Stimulated activated CD4-positive, alpha-beta T cell treated with anti-CD3 and anti-CD28 coated beads, Interleukin-2, amount 100 ng/mL, for 48 hours (primary cell): ENCODE measurements at places on chromosomes 6 and 20.

DNA sequence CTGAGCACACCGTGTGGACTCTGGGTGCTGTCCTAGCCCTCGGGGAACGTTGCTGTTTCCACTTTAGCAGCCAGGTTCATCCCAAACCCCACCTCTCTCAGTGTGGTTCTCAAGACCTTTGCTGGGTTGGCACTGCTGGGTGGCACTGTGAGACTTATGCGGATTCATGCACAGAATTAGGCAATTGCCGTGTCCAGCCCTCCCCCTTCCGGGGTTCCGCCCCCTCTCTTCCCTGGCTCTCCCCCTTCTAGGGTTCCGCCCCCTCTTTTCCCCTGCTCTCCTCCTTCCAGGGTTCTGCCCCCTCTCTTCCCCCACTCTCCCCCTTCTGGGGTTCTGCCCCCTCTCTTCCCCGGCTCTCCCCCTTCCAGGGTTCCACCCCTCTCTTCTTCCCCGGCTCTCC, 39.8 kb upstream of the SLCO4A1 start:
- no peak for DNase-seq

GRCh38 chr6:88519301-88520016, 353.3 kb upstream of the CNR1 start:
- no peak for DNase-seq

GRCh38 chr20:19888269-19888671, 128.9 kb upstream of the NAA20 start:
- DNase-seq = no peak

DNA sequence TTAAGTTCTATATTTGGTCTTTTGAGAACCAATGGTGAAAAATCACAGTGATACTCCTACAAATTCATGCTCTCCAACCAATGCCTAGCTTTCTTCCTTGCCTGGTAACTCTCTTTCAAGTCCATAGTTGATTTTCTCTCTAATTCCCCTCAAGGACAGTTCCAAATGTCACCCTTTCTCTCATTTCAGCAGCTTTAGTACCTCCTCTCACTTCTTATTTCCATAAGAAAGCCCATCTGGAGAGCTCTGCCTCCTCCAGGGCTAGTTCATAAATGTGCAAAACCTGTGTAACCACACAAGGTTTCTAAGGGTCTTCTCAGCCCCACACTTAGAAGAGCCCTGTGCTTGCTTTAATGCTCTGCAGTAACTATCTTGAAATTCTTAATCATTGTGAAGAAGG, 155.4 kb upstream of the PLCB4 start:
- DNase-seq = no peak

DNA sequence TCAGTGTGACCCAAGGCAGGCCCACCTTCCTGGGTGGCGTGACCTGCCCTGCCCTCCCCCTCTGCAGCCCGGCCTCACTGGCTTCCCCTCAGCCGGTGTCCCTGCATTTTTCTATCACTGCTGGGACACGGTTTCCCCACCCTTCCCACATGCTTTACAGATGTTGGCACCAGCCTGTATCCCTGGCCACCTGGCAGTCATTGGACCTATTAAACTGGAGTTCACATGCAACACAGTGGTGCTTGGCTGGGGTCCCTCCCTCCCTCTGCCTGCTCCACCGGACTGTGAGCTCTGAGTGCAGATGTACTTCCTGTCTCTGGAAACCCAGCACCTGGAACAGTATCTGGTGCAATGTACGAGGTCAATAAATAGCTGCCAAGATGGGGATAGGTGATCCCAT, 25.5 kb upstream of the STX16 start:
- no peak for DNase-seq

DNA sequence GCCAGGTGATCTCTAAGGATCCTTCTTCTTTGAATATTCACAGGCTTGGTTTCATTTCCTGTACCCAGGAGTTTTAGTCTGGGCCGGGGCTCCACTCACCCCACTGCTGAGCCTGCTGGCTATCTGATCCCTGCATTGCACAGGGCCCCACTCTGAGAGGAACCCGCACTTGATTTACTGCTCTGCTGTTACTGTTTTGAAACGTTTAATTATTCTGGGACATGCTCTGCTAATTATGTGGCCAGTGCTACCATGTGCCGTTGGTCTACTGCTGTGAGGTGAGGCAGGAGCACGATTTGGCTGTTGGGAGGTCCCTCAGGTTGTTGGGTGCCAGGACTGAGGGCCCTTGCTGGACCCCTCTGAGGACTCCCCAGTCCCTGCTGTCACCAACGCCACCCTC, 108.7 kb upstream of the SIRPA start:
- DNase-seq = no peak

DNA sequence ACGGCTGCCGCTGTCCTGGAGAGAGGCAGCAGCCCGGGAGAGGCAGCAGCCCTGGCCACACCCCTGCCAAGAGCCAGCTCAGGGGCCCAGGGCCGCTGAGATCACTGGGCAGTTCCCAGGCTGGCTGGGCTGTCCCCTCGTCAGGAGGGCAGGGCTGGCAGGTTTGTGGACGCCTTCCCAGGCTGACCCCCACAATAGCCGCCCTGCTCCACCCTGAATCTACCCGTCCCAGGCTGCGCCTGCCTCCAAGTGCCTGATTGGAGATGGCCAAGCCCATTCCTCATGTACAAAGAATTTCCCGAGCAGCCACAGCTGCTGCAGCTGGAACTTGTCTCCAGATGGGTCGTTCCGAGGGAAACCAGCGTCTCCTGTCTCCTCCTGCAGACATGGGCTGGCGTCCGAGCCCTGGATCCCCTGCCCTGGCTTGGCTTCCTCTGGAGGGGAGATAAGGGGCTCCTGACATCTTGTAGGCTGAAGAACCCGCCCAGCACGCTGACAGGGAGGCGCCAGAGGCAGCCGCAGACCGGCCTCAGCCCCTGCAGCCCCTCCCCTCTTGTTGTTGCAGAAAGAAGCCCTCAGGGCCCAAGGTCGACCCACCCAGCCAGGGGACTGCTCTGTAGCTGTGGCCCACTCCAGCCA, 9.4 kb upstream of the GATA5 start:
- no peak for DNase-seq
